Umbilical cord (tissue), 2 donors: ENCODE measurements at places on chromosomes 3 and 15. TPM values are rescaled to one million over a fixed set of nuclear protein-coding genes. Genes with fewer than 3 reads are reported as not detected.
A peak's percentile ranks its signal among the peaks of the same experiment; 100 is the strongest.

- peak; percentile 5 for DNase-seq
These were observed 88.1 kb downstream of the MECOM start for GRCh38 chr3:169575381-169575780.

DNA sequence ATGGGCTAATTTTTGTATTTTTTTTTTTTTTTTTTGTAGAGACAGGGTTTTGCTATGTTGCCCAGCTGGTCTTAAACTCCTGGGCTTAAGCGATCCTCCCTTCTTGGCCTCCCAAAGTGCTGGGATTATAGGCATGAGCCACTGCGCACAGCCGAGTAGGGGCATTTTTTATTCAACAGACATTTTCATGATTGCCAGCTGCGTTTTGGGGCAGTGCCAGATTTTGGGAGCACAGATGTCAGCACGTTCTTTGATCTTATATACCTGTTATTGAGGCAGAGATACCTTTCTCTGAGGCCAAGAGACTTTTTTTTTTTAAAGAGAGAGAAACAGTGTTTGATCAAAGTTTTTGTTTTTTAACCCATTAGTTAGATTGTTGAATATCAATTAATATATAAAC lies 16.8 kb downstream of the NEO1 start:
- DNase-seq, result no peak

KLHL6 gene
- total RNA-seq, result 4.3 TPM

- DNase-seq, result no peak
These were observed 287.4 kb upstream of the DCBLD2 start for GRCh38 chr3:99188936-99189335.

- DNase-seq, result no peak
These were observed 79.9 kb downstream of the MBNL1 start for GRCh38 chr3:152348436-152349177.

DNA sequence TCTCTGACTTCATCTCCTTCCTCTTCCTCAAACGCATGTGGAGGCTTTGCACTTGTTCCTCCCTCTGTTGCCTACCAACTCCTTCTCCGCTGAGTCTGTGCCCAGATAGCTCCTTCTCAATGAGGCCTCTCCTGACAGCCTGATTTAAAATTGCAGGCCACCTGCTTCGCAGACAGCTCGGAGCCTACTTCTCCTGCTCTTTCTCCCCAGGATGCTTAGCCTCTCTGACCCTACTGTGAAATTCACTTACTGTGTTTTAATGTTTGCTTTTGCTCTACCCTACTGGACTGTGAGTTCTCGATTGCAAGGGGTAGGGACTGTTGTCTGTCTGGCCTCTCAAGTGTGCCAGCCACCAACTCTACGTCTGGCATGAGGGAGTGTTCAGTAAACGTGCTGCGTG lies 83.4 kb downstream of the EEFSEC start:
- no peak for DNase-seq

GRM7 gene
- total RNA-seq, result 4.1 TPM

DNA sequence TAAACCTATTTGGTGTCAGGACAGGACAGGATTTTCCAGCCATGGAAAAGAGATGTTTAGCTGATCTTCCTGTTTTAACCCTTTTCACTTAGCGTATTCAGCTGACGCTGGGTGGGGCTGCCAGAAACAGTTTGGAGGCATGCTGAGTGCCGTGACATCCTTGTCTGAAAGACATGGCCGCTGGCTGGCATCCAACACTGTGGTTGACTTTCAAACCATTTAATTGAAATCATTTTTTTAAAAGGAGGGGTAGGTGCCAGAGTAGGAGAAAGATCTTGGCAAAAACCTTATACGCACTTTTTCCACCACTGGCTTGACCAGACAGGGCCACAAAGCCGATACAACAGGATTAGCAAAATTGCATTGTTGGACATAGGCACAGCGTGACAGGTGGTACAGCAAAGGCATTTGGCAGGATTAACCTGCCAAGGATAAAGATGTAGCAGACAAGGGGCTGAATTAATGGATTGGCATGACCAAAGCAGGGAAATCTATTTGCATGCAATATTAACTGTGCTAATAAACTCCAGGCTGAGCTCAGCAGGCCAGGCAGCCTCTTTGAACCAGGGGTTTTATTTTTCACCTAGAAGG lies 131.8 kb upstream of the TOPAZ1 start:
- no peak for DNase-seq

DNA sequence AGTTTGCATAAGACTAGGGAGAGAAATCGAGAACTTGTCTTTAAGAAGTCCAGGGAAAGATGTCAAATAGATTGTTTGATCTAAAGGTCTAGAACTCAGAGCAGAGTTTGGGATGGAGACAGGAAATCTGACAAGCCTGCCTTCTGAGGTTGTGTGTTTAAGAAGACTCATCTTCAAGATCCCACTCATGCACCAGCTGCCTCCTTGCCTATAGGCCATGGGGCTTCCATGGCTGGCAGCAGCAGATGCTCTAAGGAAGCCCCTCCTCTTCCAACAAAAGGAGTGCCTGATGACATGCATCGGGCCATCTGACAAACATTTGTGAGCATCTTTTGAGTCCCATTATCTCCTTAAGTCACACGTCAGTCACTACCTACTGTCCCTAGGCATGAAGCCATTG lies 47.4 kb downstream of the WNT5A start:
- DNase-seq, result no peak

HTR3E gene
- total RNA-seq, result 0.72 TPM

DNA sequence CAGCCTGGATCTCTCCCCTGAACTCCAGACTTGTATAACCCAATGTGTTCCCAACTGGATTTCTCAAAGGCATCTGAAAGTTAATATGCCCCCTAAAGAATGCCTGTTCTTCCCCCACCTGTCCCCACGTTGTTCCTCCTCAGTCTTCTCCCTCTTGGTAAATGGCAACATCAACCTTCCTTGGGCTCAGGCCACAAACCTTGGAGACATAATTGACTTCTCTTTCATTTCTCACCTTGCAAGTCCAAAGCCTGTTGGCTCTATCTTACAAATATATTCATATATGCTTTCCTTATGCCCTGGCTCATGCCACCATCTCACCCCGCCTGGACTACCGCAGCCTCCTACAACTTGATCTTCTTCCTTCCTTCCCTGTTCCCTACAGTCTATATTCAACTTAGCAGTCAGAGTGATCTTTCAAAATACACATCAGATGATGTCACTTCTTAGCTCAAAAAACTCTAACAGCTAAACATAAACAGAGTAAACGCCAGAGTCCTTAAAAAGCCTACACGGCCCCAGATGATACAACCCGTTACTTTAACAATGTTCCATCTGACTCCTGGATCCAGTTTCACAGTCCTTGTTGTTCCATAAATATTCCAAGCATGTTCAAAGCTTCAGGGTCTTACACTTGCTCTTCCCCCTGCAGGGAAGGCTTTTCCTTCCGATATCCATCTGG lies 66.2 kb downstream of the ETV5 start:
- no peak for DNase-seq

PTX3 gene
- total RNA-seq, result 33.0 TPM

BTLA gene
- total RNA-seq, result 2.2 TPM

GRCh38 chr3:194045289-194045688 lies 90.7 kb upstream of the HES1 start:
- no peak for DNase-seq

GRCh38 chr15:50872832-50873426 lies 35.6 kb upstream of the AP4E1 start:
- peak; percentile 80 for DNase-seq

GOLGA8T gene
- total RNA-seq, result not detected

DNA sequence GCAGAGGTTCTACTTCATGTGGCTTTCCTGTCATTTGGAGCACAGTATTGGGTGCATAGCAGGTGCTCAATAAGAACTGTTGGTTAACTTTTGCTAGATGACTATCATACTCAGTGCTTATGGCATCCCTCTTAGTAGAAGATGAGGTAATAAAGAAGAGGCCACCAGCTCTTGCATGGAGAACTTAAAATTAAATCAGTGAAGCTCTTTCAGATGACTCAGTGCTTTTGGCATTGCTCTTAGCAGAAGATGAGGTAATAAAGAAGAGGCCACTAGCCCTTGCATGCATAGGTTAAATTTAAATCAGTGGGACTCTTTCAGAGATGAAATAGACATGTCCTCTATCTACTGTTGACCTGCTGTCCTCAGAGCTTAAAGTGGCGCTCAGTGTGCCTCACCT lies 109.4 kb upstream of the FGF7 start:
- peak; percentile 50 for DNase-seq

IL17RD gene
- total RNA-seq, result 5.8 TPM

SIDT1 gene
- total RNA-seq, result 19.0 TPM

GAP43 gene
- 0.96 TPM for total RNA-seq

- peak; percentile 97 for DNase-seq
These were observed 81.1 kb downstream of the FILIP1L start for GRCh38 chr3:100033184-100033583.

GRCh38 chr3:166526881-166527280 lies 689.7 kb upstream of the BCHE start:
- DNase-seq, result no peak

DNA sequence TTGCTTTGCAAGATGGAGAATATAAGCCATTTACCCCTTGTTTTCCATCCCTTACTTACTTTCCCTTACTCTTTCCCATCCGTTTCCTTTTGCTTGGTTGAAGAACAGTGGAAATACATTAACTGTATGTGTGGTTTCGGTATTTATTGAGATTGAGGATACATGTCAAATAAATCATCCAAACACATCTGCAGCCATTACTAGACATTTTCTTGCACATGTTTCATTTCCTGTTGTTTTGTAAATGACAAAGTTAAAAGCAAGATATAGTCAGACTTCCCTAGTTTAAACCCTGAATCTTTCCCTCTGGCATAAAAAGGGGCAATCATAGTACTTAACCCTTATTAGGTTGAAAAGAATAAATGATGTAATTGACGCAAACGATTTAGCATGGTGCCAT lies 82.1 kb upstream of the BCHE start:
- no peak for DNase-seq

EIF4E3 gene
- 6.7 TPM for total RNA-seq

- no peak for DNase-seq
These were observed 76.0 kb upstream of the ATP10A start for GRCh38 chr15:25939122-25939521.

- DNase-seq, result peak; percentile 41
These were observed 1218.0 kb downstream of the NSUN3 start for GRCh38 chr3:95280711-95281352.

DNA sequence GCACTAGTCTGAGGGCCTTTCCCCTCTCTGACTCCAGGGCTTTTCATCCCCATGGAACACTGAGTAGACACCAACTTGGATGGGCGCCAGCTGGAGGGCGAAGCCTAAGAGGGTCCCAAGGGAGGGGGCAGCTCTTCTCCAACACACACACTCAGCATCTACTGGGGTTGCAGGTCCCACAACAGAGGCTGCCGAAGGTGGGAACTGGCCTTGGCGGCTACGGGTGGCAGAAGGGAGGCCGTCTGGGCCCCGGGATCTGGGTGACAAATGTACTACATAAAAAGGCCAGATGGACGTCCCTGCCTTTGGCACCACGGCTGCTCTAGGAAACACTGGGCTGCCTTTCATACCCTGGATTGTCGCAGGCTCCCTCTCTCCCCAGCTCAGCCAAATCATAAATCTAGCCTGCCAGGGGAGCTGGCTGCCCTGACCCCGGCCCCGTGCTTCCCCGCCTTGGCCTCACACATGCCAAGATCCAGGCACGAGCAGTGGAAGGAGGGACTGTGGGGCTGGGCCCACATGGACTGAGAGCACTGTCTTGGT lies 31.5 kb downstream of the SEMA5B start:
- DNase-seq, result peak; percentile 66

DNA sequence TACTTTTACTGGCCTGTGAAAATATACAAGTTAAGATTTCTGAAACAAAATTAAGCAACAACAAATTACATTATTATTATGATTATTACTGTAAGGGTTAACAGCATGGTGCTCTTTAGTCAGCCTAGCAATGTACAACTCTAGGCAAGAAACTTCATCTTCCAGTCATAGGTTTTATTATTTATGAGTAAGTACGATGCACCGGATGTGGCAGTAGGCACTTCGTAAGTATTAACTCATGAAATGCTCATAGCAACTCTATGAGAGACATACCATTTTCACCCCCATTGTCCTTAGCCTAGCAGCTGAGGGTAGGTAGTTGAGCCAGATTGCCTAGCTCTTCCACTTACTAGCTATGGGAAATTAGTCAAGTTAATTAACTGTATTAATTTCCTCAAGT lies 68.0 kb upstream of the PTPRG start:
- no peak for DNase-seq
